Posterior cingulate gyrus (tissue), 11 donors: ENCODE measurements at places on chromosomes 7 and 10.

DNA sequence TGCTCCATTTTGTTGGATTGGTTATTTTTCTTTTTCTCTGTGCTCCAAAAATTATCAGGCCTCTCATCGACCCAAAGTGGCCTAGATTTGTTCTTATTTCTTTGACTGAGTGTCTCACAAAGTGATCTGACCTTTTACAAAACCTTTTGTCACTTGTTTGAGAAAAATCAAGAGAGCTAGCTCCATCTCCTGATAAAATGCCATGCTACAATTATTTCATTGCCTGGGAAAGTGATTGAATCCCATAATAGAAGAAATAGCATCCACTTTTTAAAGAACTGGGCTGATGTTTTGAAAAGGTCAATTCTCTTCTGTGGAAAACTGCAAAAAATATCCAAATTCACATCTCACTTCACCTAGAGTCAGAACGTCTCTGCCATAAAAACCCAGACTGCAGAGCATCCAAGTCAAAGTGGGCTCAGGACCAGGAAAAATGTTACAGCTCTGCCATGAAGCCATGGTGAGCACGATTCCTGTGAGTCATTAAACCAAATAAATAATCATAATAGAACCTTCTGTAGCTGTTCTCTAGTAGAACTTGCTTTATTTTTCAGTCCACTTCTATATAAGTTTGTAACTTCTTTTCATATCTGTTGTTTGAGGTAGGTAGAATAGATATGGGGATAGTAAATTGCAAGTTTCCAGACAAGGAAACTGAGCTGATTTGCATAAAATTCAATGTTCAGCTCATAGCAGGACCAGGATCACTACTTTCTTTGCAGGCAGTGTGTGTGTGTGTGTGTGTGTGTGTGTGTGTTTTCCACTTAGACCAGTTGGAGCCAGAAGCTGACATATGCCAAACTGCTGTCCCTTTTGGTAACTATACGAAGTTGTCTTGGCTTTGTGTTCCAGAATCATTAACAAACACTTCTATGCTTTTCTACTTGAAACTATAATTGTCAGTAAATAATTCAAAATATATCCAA, 632.5 kb upstream of the ANKRD30A start:
- DNase-seq = no peak

- no peak for DNase-seq
These were observed 233.9 kb downstream of the FANK1 start for GRCh38 chr10:126130271-126130710.

- no peak for DNase-seq
These were observed 153.2 kb downstream of the CDH23 start for GRCh38 chr10:71549766-71550533.

GRCh38 chr7:74126220-74126880, 42.7 kb downstream of the LIMK1 start:
- no peak for DNase-seq

DNA sequence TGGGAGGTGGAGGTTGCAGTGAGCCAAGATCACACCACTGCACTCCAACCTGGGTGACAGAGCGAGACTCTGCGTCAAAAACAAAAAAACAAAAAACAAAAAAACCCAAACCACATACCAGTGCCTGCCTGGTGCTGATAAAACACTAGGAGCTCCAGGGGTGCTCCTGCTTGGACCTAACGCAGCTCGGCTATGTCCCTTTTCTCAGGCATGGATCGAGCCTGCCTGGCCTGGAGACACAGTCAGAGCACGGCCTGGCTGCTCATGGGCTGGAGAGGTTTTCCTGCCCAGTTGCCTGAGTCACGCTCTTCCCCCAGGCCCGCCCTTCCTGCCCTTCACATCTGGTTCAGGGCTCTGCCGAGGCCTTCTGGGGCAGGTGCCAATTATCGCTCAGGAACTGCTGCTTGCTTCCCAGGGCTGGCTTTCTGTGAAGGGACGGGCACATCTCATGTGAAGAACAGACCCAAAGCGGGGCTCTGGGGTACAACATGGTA, 12.6 kb upstream of the NPFFR1 start:
- DNase-seq = no peak

GRCh38 chr10:13834581-13835286, 248.0 kb downstream of the PRPF18 start:
- no peak for DNase-seq

- peak; percentile 71 for DNase-seq
These were observed 18.7 kb downstream of the SRRM3 start for GRCh38 chr7:76220185-76221057.

DNA sequence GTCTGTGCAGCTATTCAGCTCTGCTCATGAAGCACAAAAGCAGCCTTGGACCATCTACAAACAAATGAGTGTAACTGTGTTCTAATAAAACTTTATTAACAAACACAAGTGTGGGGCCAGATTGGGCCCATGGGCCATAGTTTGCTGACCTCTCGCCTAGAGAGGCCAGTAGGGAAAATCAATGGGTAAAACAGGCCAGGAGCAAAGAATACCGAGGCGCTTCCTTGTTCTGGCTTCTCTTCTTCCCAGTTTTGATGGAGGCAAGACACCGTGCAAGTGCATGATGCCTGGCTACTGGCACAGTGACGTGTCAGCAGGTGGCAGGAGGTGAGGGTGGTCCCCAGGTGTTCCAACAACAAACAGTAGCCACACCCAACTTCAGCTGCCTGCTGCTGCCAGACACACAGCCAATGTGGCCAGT, 94.3 kb upstream of the SDK1 start:
- DNase-seq = no peak

- no peak for DNase-seq
These were observed 37.3 kb downstream of the SND1 start for GRCh38 chr7:127689194-127689772.

DNA sequence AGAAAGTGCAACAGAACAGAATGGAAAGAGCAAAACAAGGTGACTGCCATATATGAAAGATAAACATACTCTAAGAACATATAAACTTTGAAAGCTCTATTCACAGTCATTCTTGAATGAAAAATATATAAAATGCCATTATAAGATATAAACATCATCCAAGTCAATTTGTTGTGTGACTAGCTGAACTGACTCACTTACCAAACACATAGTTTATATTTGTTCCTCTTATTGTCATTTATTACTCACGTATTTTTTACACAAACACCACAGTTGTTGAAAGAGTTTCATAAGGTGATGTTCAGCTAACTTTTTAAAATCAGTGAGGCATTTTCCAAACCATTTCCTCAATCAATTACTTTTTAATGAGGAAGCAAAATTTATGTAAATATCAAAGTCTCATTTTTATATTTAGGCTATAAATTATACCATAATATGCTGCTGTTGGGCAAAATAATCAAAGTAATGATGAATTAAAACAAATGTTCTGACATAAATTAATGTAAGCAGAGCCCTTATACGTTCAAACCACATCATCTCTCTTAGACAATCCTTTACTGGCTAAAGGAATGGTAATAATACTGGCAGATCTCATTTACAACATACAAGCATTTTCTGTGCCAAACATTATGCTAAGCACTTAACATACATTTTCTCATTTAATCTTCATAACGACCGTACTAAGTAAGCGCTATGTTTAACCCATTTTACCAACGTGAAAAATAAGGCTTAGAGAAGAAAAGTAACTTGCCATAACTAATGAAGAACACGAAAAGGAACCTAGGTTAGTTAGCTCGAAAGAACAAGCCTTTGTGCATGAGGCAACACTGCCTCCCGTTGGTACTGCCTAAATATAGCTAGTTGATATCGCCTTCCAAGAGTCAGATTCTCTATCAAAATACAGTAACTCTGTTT, 7.3 kb downstream of the LRRN3 start:
- DNase-seq = peak; percentile 70

- no peak for DNase-seq
These were observed 185.2 kb upstream of the PITRM1 start for GRCh38 chr10:3357737-3358136.

DNA sequence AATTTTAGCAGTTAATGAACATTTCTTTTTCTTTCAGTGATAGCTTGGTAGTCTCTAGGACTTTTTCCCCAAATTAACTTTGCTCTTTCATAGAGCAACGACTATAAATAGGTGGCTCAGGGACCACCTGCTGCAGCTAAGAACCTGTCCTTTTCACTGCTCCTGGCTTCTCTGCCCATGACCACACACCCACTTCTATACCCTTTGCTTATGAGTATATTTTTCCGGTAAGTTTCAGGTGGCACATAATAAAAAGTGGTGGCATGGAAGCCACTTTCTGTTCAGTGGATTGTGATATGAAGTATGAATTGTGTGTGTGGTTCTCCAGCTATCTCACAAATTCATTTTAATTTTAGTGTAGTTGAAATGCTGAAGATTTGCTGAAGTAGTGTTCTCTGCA, 1.2 kb downstream of the ING3 start:
- DNase-seq = no peak

GRCh38 chr7:1651891-1652290, 18.2 kb upstream of the ELFN1 start:
- no peak for DNase-seq

- no peak for DNase-seq
These were observed 74.4 kb downstream of the INPP5A start for GRCh38 chr10:132611986-132612385.

GRCh38 chr7:47714669-47715607, 133.0 kb upstream of the TNS3 start:
- no peak for DNase-seq

GRCh38 chr7:5694912-5695726, 86.3 kb downstream of the RNF216 start:
- peak; percentile 54 for DNase-seq

- no peak for DNase-seq
These were observed 37.1 kb downstream of the MTURN start for GRCh38 chr7:30171766-30172447.

DNA sequence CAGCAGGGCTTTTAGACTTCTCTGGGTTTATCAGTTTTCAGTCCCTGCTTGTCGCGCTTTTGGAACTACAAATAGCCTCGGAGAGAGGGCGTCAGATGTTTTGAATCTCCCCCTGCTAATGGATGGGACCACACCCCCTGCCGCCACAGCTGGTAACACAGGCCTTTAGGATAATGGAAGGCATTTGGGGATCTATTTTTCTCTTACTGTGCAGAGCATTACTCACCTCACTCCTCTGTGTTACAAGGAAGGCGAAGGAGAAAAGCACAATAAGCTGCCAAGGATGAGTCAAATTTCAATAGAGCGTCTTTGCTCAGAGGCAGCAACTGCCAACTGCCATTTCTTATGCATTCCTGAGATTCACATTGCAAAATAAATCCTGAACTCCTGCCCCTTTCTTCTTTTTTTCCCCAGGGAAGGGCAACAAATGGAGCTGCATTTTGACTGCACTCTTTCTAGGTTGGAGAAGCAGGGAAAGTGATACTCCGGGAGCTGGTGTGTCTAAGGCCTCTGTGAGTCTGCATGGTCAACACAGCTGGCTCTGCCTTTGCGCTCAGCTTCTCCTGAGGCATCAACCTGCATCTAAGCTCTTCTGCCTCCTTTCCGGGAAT, 31.5 kb upstream of the SMNDC1 start:
- DNase-seq = no peak

- DNase-seq = no peak
These were observed 2.6 kb upstream of the PRF1 start for GRCh38 chr10:70605161-70605560.

- DNase-seq = no peak
These were observed 42.8 kb downstream of the HSPA12A start for GRCh38 chr10:116699471-116700150.

DNA sequence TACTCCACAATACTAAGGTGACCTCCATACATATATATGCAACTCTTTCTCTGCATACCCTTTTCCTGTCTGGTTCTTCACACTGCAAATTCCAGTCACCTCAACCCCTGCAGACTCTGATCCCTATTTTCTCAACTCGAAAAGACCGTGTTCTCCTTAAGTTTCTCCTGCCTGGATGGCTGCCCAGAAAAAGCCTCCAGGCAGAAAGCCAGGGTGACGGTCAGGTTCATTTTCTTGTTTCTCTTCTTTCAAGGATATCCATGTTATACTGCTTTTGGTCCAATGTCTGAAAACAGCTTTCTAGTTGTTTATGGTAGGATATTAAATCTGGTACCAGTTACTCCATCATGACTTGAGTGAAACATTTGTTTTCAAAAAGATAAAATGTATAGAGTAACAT, 267.8 kb upstream of the MYO3A start:
- no peak for DNase-seq
